ENCODE measurements at places on chromosomes 16 and 17. TPM values are rescaled to one million over a fixed set of nuclear protein-coding genes. Genes with fewer than 3 reads are reported as not detected.

The C1QTNF8 gene
- not detected for total RNA-seq

The CD300H gene
- total RNA-seq = not detected

The TSNAXIP1 gene
- total RNA-seq = 0.26 TPM

The ATP2A1 gene
- total RNA-seq = 2.2 TPM

DNA sequence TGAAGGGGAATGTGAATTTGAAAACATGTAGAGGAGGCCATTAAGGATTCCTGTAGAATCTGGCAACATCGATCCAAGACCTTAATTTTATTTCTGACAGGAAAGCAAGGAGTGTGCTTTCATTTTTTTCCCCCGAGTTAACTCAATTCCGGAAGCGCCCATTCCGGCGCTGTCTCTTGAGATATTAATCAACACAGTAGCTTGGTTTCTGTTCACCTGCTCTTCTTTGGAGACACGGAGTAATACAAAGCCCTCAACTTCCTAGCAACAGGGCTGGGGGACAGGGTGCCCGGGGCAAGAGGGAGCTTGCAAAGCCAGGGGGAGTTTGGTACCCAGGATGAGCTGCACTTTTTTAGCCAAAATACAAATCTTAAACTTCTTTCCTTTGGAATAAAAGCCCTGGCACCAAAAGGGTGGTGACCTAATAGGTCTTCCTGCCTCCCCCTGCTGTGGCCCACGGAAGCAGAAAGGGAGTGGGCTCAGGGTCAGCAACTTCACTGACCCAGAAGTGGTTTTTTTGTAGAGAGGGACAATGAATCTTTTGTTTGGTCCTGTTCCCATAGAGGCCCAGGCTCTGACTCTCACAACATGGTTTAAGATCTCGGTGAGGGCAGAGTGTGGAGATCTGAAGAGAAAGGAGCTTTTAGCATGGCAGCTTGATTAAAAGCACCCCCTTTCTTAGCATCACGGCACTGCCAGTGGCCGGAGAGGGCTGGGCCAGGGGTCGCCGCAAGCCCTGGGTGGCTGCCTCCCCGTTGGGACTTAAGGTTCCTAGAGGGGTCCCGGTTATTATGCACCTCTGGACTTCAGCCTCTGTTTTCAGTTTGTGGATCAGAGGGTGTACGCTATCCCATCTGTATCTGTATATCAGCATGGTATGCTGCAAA is 207.3 kb downstream of the CCDC182 start:
- peak overlapping the region; percentile 52 for H3K4me3 ChIP-seq
- H3K27me3 ChIP-seq = no peaks in the 10 kb centered on the region
- H3K4me1 ChIP-seq = peaks cover 16% of the 10 kb centered on the region
- H3K27ac ChIP-seq = peak overlapping the region; percentile 56
- no peaks in the 10 kb centered on the region for H3K36me3 ChIP-seq

DNA sequence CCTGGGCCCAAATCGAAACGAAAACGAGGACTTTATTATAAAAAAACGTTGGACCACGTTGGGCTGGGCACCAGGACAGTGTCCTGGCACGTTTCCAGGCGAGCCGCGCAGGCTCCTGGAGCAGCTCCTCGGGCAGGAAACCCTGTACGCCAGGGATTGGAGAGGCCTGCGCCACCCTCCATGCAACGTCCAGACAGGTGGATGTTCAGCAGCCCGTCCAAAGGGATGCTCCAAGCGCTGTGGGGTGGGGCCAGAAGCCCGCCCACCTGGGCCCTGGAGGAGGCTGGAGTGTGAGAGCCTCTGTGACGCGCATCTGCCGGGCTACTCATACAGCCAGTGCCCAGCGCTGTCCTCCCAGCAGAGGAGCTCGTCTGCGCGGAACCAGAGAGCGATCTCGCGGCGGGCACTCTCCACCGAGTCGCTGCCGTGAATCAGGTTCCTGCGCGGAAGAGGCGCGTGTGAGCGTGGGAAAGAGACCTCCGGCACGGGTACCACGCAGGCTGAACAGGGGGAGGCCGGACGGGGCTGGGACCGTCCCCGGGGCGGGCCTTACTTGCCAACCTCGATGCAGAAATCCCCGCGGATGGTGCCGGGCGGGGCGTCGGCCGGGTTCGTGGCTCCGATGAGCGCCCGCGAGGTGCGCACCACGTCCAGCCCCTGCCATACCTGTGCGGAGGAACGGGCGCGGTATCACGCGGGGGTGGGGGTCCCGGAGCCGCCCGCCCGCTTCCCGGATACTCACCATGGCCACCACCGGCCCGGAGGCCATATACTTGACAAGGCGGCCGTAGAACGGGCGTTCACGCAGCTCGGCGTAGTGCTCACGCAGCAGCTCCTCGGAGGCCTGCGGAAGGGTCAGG is 785 bp downstream of the NME3 start:
- H3K36me3 ChIP-seq = peaks cover 36% of the 10 kb centered on the region
- H3K27me3 ChIP-seq = no peaks in the 10 kb centered on the region
- H3K4me1 ChIP-seq = peaks cover 7% of the 10 kb centered on the region
- ATAC-seq = peak; percentile 38

DNA sequence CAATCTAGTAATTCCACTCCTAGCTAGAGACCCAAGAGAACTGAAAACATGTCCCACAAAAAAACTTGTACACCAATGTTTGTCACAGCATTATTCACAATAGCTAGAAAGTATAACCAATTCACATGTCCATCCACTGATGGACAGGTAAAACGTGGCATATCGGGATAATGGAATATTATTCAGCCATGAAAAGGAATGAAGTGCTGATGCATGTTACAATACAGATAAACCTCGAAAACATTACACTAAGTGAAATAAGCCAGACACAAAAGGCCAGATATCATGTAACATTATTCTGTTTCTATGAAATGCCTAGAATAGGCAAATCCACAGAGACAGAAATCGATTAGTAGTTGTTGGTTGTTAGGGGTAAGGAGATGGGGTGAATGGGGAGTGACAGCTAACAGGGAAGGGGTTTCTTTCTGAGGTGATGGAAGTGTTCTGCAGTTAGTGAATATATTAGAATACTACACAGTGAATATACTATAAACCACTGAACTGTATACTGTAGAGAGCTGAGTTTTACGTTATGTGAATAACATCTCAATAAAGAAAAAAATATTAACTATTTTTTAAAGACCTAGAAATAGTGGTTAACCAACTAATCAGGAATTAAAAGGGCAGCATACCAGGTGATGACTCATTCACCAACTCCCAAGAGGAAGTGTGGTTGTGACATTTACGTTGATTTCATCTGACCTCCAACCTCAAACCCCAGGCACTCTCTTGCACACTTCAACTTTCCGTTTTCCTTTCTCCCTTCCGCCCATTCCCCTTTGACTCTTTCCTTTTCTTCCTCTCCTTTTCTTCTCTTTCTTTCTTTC is 48.6 kb downstream of the GAS7 start:
- H3K4me3 ChIP-seq = no peak overlapping the region
- peaks cover 10% of the 10 kb centered on the region for H3K4me1 ChIP-seq
- ATAC-seq = peak; percentile 21
- no peak overlapping the region for H3K27ac ChIP-seq
- no peaks in the 10 kb centered on the region for H3K36me3 ChIP-seq

DNA sequence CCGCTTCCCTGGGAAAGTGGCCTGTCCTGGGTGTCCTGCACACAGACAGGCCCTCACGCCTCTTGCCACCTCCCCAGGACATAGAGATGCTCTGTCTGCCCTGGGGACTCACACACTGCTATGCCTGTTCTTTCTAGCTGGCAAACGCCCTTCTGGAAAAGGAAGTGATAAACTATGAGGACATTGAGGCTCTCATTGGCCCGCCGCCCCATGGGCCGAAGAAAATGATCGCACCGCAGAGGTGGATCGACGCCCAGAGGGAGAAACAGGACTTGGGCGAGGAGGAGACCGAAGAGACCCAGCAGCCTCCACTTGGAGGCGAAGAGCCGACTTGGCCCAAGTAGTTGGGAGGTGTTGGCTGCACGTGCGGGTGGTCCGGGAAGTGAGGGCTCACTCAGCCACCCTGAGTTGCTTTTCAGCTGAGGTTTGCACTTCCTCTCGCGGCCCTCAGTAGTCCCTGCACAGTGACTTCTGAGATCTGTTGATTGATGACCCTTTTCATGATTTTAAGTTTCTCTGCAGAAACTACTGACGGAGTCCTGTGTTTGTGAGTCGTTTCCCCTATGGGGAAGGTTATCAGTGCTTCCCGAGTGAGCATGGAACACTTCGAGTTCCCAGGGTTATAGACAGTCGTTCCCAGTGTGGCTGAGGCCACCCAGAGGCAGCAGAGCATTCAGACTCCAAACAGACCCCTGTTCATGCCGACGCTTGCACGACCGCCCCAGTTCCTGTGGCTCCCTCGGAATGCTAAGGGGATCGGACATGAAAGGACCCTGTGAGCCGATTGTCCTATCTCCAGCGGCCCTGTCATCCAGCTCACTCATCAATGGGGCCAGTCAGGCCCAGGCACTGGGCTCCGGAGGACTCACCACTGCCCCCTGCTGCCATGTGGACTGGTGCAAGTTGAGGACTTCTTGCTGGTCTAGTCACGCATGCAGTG is 3.5 kb upstream of the RPL13 start:
- H3K27ac ChIP-seq = peak overlapping the region; percentile 43
- H3K36me3 ChIP-seq = peaks cover 46% of the 10 kb centered on the region
- H3K4me3 ChIP-seq = no peak overlapping the region
- no peaks in the 10 kb centered on the region for H3K27me3 ChIP-seq

DNA sequence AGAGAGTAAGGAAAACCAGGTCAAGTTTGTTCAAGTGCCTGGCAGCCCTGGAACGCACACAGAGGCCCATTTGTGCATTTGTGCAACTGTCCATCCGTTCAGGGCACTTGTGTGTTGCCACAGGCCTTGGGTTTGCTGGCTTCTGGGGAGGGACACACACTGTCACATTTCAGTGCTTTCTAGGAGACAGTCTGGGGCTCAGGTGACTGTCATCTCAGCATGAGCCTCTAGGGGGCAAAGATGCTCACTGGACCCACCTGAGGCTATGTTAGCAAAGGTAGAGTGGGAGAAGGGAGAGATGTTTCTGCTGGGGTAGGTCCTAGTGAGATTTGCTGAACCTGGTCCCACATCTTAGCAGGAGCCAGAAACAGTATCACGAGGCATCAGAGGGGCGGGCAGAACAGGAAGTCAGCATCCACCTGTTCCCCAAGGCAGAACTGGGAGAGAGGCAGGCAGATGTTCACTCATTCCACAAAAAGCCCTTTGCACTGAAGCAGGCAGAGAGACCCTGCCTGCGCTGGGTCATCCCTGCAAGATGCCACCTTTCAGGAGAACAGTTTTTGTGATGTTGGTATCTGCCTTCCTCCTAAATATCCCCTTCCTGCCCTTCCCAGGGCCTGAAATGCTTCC is 48.5 kb downstream of the RAI1 start:
- peak; percentile 89 for ATAC-seq
- H3K27ac ChIP-seq = no peak overlapping the region
- no peak overlapping the region for H3K4me3 ChIP-seq
- no peaks in the 10 kb centered on the region for H3K36me3 ChIP-seq
- H3K4me1 ChIP-seq = no peaks in the 10 kb centered on the region

DNA sequence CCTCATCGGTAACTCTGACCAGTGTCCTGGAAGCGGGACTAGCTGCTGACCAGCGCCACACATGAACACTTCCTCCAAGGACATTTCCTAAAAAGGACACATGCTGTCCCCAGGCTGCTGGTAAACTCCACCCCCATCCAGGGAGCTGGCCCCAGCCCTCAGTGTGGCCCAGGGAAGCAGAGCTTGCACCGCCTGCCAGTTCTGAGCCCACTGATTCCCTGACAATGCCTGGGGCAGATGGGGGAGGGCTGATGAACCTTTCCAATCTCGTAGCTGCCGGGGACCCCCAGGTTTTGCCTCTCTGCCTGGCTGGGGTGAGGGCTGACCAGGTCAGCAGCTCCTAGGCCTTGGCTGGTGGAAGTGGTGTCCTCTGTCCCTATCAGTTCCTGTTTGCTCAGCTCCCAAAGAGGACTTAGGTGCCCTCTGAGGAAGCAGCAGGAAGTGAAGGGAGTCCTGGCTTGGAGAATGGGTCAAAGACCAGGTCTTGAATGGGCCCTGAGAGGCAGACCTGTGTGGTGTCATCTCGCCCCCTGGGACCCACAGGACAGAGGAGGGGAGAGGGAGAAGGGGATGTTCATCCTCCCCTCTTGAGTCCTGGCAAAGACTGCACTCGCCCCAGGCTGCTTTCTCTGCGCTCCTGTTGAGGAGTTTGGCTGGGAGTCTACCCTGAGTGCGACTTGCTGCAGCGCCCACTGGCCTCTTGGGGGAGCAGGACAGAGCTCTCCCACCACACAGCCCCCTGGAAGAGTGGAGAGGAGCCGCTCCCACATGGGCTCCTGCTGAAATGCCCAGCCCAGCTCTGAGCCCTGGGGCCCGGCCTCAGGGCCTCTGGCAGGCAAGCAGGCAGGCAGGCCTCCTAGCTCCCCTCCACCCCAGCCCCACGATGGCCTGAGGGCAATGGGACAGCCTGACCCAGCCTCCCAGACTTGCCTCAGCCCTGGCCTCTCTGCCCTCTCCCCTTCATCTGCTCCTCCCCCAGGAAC is 16.8 kb downstream of the PDK2 start:
- H3K4me1 ChIP-seq = peaks cover 5% of the 10 kb centered on the region
- ATAC-seq = no peak
- H3K4me3 ChIP-seq = no peak overlapping the region
- H3K27me3 ChIP-seq = peaks cover 12% of the 10 kb centered on the region
- H3K36me3 ChIP-seq = no peaks in the 10 kb centered on the region

DNA sequence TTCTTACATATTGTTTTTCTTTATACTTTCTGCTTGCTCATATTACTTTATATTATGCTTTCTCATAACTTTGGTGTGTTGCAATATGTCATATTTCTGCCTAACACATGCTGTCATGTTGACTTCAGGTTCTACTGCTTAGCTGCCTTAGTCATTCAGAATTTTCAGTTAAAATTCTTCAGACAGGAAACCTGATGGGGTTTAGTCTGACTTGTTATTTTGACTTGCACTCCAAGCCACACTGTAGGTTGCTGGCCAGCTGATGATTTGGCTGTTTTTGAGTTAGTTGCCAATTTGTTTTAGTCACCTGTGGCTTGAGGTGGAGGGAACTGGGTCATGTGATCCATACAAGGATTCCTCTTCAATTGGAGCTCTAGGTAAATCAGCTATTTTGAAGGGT is 315.4 kb downstream of the MAP2K6 start:
- no peaks in the 10 kb centered on the region for H3K4me1 ChIP-seq
- H3K36me3 ChIP-seq = no peaks in the 10 kb centered on the region
- ATAC-seq = no peak
- H3K27ac ChIP-seq = no peak overlapping the region
- peaks cover 8% of the 10 kb centered on the region for H3K27me3 ChIP-seq
- no peak overlapping the region for H3K4me3 ChIP-seq

DNA sequence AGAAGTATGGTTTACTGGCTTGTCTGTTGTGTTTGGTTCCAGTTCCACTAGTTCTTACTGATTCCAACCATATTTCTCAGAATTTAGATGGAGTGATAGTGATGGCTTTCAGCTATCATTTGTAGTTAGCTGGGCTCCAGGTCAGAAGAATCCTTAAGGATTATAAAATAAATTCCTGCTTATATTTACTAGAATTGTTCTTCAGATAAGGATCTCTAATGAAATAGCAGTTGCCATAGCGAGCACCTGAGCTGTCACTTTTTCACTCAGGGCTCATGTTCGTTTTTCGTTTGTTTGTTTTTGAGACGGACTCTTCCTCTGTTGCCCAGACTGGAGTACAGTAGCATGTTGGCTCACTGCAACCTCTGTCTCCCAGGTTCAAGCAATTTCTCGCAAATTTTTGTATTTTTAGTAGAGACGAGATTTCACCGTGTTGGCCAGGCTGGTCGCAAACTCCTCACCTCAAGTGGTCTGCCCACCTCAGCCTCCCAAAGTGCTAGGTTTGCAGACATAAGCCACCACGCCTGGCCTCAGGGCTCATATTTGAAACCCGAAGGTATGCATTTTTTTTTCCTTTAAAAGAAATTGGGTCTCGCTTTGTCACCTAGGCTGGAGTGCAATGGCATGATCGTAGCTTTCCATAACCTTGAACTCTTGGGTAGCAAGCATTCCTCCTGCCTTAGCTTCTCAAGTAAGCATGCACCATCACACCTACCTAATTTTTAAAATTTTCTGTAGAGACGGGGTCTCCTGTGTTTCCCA is 42.9 kb downstream of the PAFAH1B1 start:
- no peak for ATAC-seq
- H3K36me3 ChIP-seq = peaks cover 74% of the 10 kb centered on the region

All from activated T-helper 17 cell treated with anti-CD3 and anti-CD28 coated beads, Interleukin-2, amount 50 U/mL, for 72 hours (primary cell).